Calu3 (cell line): ENCODE measurements at places on chromosomes 13 and 19. TPM values are rescaled to one million over a fixed set of nuclear protein-coding genes. Genes with fewer than 3 reads are reported as not detected.

Gene SULT2B1
- total RNA-seq = 0.64 TPM in 1 of 2 replicates, not detected in the other

DNA sequence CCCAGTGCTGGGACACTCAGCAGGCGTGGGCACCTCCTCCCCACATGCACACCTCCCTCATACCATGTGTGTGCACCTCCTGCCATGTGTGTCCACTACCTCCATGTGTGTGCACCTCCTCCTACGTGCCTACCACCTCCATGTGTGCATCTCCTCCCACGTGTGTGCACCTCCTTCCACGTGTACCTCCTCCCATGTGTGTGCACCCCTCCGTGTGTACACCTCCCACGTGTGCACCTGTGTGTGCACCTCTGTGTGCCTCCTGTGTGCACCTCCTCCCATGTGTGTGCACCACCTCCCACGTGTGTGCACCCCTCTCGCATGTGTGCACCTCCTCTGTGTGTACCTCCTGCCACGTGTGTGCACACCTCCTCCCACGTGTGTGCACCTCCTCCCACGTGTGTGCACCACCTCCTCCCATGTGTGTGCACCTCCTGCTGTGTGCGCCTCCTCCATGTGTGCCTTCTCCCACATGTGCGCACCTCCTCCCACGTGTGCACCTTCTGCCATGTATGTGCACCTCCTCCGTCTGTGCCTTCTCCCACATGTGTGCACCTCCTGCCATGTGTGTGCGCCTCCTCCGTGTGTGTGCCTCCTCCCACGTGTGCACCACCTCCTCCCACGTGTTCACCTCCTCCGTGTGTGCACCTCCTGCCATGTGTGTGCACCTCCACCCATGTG, 6.1 kb upstream of the C13orf46 start:
- H3K27me3 ChIP-seq = no peaks in the 10 kb centered on the region
- DNase-seq = no peak
- no peaks in the 10 kb centered on the region for H3K4me1 ChIP-seq

Gene ETV2
- total RNA-seq = 1.3 TPM in 1 of 2 replicates, not detected in the other

DNA sequence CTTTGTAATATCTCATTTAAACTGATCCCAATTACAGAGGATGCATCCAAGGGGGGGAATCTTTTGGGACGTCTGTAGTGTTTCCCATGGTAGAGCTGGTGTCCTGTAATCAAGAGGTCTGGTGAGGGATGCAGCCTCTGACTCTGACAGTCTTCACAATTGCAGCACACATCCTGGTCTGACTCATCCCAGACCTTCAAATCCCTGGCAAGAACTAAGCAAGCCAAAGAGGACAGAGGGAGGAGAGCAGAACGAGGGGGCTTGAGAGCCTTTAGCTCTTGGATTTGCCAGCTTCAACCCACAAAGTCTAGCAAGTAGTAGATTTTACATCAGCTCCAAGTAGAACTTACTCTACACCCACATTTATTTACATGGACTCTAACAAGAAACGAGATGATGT, 17.3 kb upstream of the FCGBP start:
- H3K4me1 ChIP-seq = peaks cover 43% of the 10 kb centered on the region
- H3K4me3 ChIP-seq = no peak overlapping the region
- H3K36me3 ChIP-seq = peaks cover 2% of the 10 kb centered on the region
- H3K27me3 ChIP-seq = no peaks in the 10 kb centered on the region
- DNase-seq = no peak

DNA sequence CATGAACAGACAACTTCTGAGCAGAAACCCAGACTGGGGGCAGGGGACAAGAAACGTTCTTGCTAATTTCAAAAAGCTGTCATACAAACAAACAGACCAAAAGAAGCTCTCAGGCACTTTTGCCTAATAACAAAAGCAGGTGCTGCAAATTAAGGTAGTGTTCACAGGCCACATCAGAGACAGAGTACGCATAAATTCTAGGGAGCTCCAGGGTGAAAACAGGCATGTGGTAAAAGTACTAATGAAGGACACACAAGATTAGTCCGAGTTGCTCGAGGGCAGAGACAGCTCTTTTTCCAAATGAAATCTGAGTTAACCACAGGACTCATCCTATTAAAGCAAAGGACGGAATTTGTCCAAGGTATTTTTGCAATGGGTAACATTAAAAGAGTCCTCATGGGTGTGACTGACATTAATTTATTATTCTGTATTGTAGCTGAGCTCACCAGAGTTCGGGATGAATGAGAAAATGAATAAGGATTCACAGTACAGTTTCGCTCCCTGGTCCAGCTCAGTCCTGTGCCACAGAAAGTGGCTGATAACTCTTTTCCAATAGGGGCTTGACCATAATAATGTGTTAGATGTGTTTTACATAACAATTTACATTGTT, 197.3 kb downstream of the LHFPL6 start:
- H3K27ac ChIP-seq = no peak overlapping the region
- H3K4me3 ChIP-seq = no peak overlapping the region
- no peaks in the 10 kb centered on the region for H3K4me1 ChIP-seq
- H3K36me3 ChIP-seq = no peaks in the 10 kb centered on the region

- H3K4me3 ChIP-seq = no peak overlapping the region
- H3K27ac ChIP-seq = no peak overlapping the region
- no peaks in the 10 kb centered on the region for H3K4me1 ChIP-seq
- peaks cover 18% of the 10 kb centered on the region for H3K27me3 ChIP-seq
- H3K36me3 ChIP-seq = peaks cover 5% of the 10 kb centered on the region
- peak; percentile 54 for DNase-seq
Observed at GRCh38 chr19:42942187-42942789, 5.3 kb upstream of the PSG7 start.

- H3K4me1 ChIP-seq = no peaks in the 10 kb centered on the region
- H3K4me3 ChIP-seq = no peak within 1 kb of the TSS
Observed at GRCh38 chr19:52397310-52398080, at the start of gene ZNF528. Gene ZNF528, plus strand, starts transcription at chr19:52397849. Its CDS starts 4,165 bp downstream, at chr19:52402014.

DNA sequence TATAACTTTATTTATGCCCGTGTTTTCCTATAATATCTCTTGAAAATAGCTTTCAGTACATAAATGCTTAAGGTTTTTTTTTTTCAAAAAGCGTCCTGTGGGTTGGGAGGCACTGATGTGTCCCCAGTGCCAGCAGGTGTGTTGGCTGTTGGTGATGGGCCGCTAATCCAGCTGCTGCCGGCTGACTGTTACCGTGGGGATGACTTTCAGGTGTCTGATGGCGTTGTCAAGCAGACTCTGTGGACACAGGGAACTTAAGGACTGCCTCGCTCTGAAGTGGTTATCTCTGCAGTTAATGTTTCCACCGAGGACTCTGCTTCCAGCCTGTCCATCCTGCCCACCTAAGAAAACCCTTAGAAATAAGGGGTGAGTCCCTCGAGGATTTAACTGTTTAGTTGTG, 94.5 kb downstream of the ANKRD10 start:
- no peaks in the 10 kb centered on the region for H3K36me3 ChIP-seq
- no peak for DNase-seq
- no peaks in the 10 kb centered on the region for H3K4me1 ChIP-seq
- no peak overlapping the region for H3K27ac ChIP-seq
- no peak overlapping the region for H3K4me3 ChIP-seq

GRCh38 chr13:41315443-41316047, 4.5 kb downstream of the NAA16 start:
- DNase-seq = no peak
- H3K4me3 ChIP-seq = peak overlapping the region; percentile 85
- peaks cover 12% of the 10 kb centered on the region for H3K4me1 ChIP-seq
- peaks cover 30% of the 10 kb centered on the region for H3K36me3 ChIP-seq

- no peaks in the 10 kb centered on the region for H3K27me3 ChIP-seq
- H3K4me1 ChIP-seq = no peaks in the 10 kb centered on the region
- DNase-seq = no peak
- no peaks in the 10 kb centered on the region for H3K36me3 ChIP-seq
- no peak overlapping the region for H3K27ac ChIP-seq
Observed at GRCh38 chr13:72341904-72342303, 385.5 kb downstream of the MZT1 start.

- H3K27me3 ChIP-seq = peaks cover 69% of the 10 kb centered on the region
- peaks cover 19% of the 10 kb centered on the region for H3K4me1 ChIP-seq
- peak overlapping the region; percentile 77 for H3K4me3 ChIP-seq
- no peaks in the 10 kb centered on the region for H3K36me3 ChIP-seq
Observed at GRCh38 chr19:35673121-35673804, 6.9 kb downstream of the UPK1A start.

- no peaks in the 10 kb centered on the region for H3K27me3 ChIP-seq
- no peak for DNase-seq
- no peaks in the 10 kb centered on the region for H3K4me1 ChIP-seq
Observed at GRCh38 chr19:5993648-5994358, 15.9 kb upstream of the RANBP3 start.

DNA sequence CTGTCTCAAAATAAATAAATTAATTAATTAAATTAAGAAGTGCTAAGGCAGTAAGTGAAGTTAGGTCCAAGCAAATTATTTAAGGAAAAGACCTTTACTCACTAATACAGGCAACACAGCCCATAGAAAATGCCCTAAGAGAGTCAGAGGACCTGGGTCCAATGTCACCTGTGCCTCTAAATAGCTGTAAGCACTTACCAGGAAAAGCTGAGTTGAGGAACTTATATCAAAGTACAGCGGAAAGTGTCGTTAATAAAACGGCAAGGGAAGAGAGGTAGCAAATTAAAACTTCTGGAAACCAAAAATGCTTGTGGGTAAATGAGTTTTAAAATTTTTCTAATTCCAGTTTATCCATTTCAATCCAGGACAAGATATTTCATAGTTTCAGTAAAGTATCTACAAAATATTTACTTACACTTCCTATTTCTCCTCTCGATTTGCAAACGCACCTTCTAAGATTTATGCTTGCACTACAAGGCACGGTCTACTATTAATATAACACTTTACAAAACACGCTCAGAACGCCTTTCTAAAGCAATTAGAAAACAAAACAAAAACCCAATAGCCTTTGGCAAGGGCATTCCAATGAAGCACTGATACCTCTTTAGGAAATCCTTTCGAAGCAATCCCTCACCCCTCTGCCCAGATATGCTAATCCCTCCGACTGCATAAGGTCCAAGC, 963 bp downstream of the VPS36 start:
- H3K4me1 ChIP-seq = peaks cover 25% of the 10 kb centered on the region
- DNase-seq = no peak
- H3K27ac ChIP-seq = peak overlapping the region; percentile 71
- H3K4me3 ChIP-seq = peak overlapping the region; percentile 82

Gene ZFP82
- total RNA-seq = not detected in 2 replicates

GRCh38 chr13:44230071-44230470, 143.6 kb upstream of the SERP2 start:
- peaks cover 7% of the 10 kb centered on the region for H3K36me3 ChIP-seq
- DNase-seq = no peak
- H3K4me3 ChIP-seq = no peak overlapping the region
- H3K27me3 ChIP-seq = no peaks in the 10 kb centered on the region
- H3K4me1 ChIP-seq = peaks cover 7% of the 10 kb centered on the region
- H3K27ac ChIP-seq = no peak overlapping the region

Gene ABCA7
- total RNA-seq = 22.7 and 24.3 TPM in 2 replicates

Gene ZSCAN4
- not detected in 2 replicates for total RNA-seq

Gene CATSPERD
- not detected in 2 replicates for total RNA-seq

GRCh38 chr19:3058821-3059314, 3.4 kb downstream of the TLE5 start:
- no peak for DNase-seq
- peaks cover 45% of the 10 kb centered on the region for H3K36me3 ChIP-seq
- H3K27me3 ChIP-seq = no peaks in the 10 kb centered on the region
- peaks cover 9% of the 10 kb centered on the region for H3K4me1 ChIP-seq
- H3K27ac ChIP-seq = no peak overlapping the region

DNA sequence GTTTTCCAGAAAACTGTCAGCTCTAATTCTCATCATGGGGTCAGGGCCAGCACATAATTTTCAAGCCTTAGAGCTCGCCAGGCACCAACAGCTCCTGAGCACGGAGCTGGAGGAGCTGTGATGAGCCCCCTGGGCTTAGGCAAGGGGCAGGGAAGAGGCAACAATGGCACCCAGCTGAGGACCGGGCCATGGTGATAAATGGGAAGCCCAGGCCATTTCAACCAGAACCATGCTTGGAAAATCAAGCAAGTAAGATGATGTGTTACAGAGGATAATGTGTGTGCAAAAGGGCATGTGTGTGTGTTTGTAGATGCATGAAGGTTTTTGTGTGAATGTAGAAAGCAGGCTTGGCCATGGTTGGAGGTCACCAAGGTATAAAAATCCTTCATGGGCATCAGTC, 66.8 kb upstream of the UBAC2 start:
- H3K27me3 ChIP-seq = no peaks in the 10 kb centered on the region
- no peaks in the 10 kb centered on the region for H3K36me3 ChIP-seq
- no peak overlapping the region for H3K27ac ChIP-seq

DNA sequence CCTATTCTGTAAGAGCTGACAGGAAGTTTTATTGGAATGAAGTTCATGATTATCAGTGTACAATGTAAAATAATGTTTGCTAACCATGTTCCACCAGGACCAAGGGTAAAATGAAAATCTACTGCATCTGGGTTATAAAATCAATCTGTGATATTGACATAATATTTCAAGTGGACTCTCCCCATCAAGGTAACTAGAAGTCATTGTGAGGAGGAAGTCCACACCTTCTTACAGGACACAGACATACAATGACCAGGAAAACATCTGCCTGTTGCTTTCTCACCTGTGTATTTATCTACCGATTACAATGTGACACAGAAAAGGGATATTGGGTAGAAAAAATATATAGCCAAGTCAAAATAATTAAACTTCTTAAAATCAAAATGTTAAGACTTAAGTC, 140.7 kb upstream of the RFC3 start:
- no peaks in the 10 kb centered on the region for H3K27me3 ChIP-seq
- no peak overlapping the region for H3K27ac ChIP-seq
- no peak overlapping the region for H3K4me3 ChIP-seq
- peaks cover 44% of the 10 kb centered on the region for H3K4me1 ChIP-seq
- DNase-seq = no peak

- H3K4me3 ChIP-seq = no peak overlapping the region
- peaks cover 12% of the 10 kb centered on the region for H3K4me1 ChIP-seq
- H3K27me3 ChIP-seq = no peaks in the 10 kb centered on the region
- peaks cover 13% of the 10 kb centered on the region for H3K36me3 ChIP-seq
Observed at GRCh38 chr19:9078651-9079050, 8.2 kb upstream of the OR1M1 start.

- H3K4me1 ChIP-seq = no peaks in the 10 kb centered on the region
- H3K27me3 ChIP-seq = no peaks in the 10 kb centered on the region
- H3K4me3 ChIP-seq = peak overlapping the region; percentile 88
- peak overlapping the region; percentile 87 for H3K27ac ChIP-seq
- H3K36me3 ChIP-seq = peaks cover 24% of the 10 kb centered on the region
Observed at GRCh38 chr13:20901668-20902437, 693 bp downstream of the XPO4 start.

GRCh38 chr19:44908074-44908835, 2.7 kb downstream of the APOE start:
- H3K27me3 ChIP-seq = peaks cover 49% of the 10 kb centered on the region
- peaks cover 35% of the 10 kb centered on the region for H3K36me3 ChIP-seq
- no peak overlapping the region for H3K27ac ChIP-seq
- no peak for DNase-seq
- peaks cover 28% of the 10 kb centered on the region for H3K4me1 ChIP-seq

GRCh38 chr19:49823472-49823871, 5.4 kb downstream of the MED25 start:
- H3K4me1 ChIP-seq = peaks cover 14% of the 10 kb centered on the region
- no peak for DNase-seq
- peaks cover 42% of the 10 kb centered on the region for H3K36me3 ChIP-seq
- no peak overlapping the region for H3K4me3 ChIP-seq

GRCh38 chr19:2167896-2168618, 4.3 kb downstream of the DOT1L start:
- H3K27ac ChIP-seq = peak overlapping the region; percentile 66
- peaks cover 8% of the 10 kb centered on the region for H3K4me1 ChIP-seq
- H3K4me3 ChIP-seq = peak overlapping the region; percentile 77

- DNase-seq = no peak
- no peak overlapping the region for H3K27ac ChIP-seq
- no peaks in the 10 kb centered on the region for H3K36me3 ChIP-seq
- H3K4me3 ChIP-seq = no peak overlapping the region
- peaks cover 8% of the 10 kb centered on the region for H3K27me3 ChIP-seq
Observed at GRCh38 chr13:39263531-39263930, 225.3 kb downstream of the NHLRC3 start.

Gene KLK15
- total RNA-seq = not detected in 2 replicates
